Stimulated activated CD4-positive, alpha-beta T cell treated with anti-CD3 and anti-CD28 coated beads, Interleukin-1b, Interleukin-23, amount 100 ng/mL, for 48 hours (primary cell): ENCODE measurements at places on chromosomes 13 and 19.
A peak's percentile ranks its signal among the peaks of the same experiment; 100 is the strongest.

DNA sequence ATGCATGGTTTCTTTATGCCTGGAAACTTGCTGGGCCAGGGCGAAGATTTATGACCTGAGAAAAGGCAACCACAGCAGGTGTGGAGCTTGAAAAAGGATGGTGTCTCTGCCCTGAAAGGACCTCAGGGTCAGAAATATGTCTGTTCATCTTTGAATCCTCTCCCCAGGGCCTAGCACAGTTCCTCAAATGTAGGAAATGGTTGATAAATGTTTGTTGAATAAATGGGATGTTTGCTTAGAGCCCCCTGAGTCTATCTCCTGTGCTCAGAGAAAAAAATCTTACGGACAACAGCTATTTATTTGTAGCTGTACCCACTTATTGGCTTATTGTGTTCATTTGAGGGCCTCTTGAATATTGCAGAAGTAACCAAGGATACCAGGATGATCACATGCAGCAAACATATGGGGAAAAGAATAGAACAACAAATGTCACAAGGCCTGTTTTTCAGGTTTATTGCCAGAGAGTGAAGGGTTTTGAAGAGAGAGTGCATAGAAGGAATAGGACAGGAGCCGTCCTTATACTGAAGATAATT is 114.5 kb downstream of the KLF5 start:
- DNase-seq: no peak

GRCh38 chr13:96119921-96120320 is 30.0 kb downstream of the HS6ST3 start:
- no peak for DNase-seq

DNA sequence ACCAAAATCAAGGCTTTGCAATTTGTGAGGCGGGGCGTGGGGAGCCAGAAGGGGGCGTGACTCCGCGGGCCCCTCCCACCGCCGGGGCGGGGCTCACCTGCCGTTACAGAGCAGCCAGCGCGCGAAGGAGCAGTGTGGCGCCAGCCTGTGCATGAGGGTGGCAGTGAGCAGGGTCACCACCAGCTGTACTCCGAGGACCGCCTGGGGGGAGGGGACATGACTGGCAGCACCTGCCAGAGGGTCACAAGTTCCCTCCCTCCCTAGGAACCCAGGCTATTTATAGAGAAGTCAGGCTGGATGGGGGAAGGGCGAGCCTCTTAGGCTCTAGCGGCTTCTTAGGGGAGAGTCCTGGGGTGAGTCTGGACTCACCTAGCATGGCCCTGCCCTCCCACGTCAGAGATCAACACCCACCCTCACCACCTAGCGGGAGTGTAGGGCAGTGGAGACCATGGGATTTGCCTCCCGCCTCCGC is 3.6 kb downstream of the TMEM161A start:
- DNase-seq: peak; percentile 38

GRCh38 chr13:30406779-30407416 is 15.4 kb upstream of the UBE2L5 start:
- DNase-seq: no peak

DNA sequence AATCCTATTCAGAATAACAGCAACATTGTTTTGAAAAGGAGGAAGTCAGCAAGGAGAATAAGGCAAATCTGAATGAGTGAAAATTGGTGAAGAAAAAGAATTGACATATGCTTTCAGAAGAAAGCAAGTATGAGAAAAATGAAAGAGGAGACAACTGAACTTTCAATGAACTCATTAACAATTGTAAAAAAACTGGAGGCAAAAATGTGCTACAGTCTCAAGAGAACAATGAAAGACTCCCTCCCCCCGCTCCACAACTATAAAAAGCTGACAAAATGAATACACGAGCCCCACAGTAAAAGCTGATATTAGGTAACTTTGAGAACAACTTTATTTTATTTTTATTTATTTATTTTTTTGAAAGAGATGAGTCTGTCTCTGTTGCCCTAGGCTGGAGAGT is 373.1 kb downstream of the DIAPH3 start:
- no peak for DNase-seq

DNA sequence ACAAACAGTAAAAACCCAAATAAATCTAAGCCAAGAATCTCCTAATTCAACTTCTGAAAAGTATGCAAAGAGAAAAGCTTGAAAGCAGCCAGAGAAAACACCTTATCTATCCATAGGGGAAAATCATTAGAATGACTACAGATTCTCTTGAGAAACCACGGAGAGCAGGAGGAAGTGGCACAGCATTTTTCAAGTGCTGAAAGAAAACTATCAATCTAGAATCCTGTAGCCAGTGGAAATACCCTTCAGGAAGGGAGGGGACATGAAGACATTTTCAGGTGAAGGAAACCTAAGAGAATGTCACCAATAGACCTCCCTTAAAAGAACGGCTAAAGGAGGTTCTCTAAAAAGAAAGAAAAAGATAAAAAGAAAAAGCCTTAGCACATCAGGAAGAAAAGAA is 66.2 kb upstream of the XPO4 start:
- no peak for DNase-seq

DNA sequence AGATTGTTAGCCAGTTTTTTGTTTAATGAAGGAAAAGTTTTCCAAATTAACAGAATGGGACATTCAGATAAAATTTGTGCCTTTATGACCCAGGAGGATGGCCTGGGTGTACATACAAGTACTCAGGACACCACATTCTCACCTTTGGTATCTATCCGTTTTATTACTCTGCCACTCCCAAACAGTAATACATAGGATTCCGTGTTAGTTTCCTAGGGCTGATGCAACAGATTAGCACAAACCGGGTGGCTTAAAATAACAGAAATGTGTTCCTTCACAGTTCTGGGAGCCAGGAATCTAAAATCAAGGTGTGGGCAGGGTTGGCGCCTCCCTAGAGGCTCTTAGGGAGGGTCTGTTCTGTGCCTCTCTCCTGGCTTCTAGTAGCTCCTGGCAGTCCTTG is 129.9 kb downstream of the GGACT start:
- DNase-seq: no peak
